Activated CD4-positive, alpha-beta T cell treated with anti-CD3 and anti-CD28 coated beads for 24 hours (primary cell): ENCODE measurements at places on chromosomes 6 and 20.

GRCh38 chr6:157059781-157060180 is 263.5 kb downstream of the TMEM242 start:
- DNase-seq, result no peak

GRCh38 chr6:84150705-84151104 is 76.7 kb downstream of the CEP162 start:
- no peak for DNase-seq

DNA sequence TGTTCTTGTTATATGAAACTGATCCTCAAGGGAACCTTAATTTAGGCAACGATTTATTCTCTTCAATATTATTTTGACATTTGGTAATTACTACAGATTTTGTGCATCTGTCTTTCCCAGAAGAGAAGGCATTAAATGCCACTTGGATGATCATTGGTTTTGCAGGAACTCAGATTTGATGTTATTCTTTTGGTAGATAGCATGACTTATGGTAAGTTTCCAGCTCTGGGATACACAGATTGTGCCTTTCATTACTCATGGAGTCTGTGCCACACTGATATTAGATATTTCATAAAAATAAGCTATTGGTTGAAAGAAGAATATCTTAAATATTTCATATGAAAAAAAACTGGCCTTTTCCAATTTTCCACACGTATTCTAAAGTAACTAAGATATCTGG is 120.1 kb downstream of the AIG1 start:
- no peak for DNase-seq

- no peak for DNase-seq
These were observed 4.5 kb upstream of the PXMP4 start for GRCh38 chr20:33724439-33725094.

GRCh38 chr6:89596056-89596455 is 42.5 kb downstream of the LYRM2 start:
- no peak for DNase-seq

DNA sequence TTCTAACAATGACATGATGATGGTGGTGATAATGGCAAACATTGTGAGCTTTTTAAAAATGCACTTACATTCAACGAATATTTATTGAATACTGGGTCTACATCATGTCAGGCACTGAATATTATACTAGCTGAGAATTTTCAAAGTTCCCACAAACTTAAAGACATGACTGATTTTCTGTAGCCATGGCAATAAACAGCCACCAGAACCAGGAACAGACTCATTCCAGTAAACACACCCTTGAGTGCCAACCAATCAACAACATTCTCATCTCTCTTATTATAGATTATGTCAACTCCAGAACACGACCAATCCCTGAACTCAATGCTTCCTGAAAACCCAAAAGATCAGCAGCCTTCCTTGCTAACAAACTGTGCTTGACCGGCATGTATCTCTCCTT is 212.4 kb upstream of the RUNX2 start:
- DNase-seq, result no peak

GRCh38 chr6:51213811-51214210 is 395.1 kb downstream of the TFAP2B start:
- DNase-seq, result no peak

DNA sequence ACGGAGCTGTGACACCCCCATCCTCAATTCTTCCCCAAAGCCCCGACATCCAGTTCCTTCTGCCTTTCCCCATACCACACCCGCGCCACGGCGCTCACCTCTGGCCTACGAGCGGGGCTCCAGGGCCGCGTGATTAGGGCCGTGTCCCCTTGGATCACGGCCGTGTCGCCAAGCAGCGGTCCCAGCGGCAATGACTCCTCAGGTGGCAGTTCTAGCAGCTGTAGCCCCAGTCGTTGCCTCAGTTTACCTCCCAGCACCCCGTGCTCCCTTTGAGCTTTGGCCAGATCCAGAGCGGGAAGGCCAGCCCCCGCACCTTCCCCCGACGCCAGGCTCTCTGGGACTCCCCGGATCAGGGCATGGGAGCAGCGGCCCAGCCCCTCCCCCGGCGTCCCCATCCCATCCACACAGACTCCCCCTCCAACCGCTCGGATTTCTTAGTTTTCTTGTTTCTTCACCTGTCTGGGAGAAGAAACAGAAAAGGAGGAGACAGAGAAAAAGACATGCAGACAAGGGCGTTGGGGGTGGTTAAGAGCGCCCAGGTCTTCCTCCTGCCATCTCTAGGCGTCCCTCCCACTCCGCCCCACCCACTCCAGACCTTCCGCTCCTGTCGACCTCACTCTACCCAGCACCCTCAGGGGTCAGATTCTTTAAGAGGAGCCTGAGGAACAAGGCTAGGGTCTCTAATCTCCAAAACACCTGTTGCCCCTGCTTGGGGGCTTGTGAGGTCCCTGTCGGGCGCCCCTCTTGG is at the start of gene DDAH2:
Gene DDAH2, minus strand, starts transcription at position 533 of the 748 bp plus-strand sequence. Its CDS starts 138 bp downstream, at position 395.
- DNase-seq, result no peak

- peak; percentile 18 for DNase-seq
These were observed 87.7 kb downstream of the THEMIS start for GRCh38 chr6:127812985-127813698.

GRCh38 chr6:113777601-113778000 is 79.5 kb upstream of the MARCKS start:
- DNase-seq, result no peak

GRCh38 chr20:8640461-8640860 is 428.4 kb upstream of the PLCB4 start:
- no peak for DNase-seq

DNA sequence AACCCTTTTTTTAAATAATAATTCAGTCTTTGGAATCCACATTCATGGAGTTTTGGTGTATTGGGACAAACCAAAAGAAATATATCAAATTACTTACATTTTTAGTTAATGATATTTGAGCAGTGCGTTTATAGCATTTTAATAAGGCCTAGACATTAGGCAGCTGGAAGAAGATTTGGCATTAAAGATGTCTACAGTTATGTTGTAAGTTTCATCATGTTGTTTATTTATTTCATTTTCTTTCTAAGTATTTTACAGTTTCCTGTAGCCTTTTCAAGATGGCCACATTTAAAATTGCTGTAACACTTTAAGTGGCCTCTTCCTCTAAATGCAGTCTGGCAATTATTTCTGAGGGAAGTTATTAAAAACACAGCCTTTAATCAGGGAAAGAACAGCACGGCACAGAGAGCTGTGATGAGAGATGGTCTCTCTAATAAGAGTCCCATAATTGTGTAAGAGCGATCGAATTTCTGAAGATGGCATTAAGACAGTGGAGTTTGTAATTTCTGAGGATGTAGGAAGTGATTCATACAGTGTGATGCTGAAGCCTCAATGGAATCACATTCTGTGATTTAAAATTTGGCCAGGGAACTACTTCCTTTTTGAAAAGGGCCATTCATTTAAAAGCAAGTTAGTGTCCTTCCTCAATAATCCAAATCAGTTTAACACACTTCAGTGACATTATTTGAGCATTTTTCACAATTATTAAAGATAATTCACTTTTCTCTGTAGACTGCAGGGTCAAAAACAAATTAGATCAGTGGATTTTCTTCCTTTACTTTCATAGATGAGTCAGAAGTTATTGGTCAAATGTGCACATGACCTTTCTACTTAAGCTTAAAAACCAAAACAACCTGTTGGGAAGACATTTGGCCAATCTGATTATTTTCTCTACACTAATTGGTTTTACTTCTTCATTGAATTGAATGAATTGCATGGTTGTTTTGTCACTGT is 52.4 kb upstream of the EDN3 start:
- no peak for DNase-seq

DNA sequence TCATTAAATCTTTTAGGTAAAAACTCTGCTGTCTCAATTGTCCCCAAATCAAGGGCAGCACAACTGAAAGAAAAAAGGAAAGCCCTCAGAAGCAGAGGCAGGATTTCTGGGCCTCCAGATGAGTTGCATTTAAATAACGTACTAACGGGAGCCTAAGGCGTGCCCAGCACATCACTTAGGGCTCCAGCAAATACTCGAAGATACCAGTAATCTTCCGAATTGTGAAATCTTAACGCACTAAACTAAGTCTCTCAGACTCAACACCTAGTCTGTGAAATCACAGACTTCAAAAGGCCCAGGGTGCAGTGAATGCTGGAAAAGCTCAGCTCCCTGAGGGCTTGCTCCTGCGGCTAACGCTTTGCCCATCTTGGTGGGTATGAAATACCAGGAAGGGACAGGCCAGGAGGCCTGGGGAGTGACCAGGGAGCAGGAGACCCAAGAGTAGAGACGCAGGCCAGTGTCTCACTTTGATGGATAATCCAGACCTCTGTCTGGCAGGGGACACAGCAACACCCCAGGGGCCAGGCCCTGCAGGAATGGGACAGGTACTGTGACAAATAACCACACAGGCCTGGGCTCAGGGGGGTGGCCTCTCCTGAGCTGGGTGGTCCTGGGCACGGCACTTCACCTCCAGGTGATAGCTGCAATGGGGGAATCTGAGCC is 36.4 kb downstream of the RRBP1 start:
- DNase-seq, result no peak

- no peak for DNase-seq
These were observed 52.2 kb upstream of the NNAT start for GRCh38 chr20:37468886-37469285.

DNA sequence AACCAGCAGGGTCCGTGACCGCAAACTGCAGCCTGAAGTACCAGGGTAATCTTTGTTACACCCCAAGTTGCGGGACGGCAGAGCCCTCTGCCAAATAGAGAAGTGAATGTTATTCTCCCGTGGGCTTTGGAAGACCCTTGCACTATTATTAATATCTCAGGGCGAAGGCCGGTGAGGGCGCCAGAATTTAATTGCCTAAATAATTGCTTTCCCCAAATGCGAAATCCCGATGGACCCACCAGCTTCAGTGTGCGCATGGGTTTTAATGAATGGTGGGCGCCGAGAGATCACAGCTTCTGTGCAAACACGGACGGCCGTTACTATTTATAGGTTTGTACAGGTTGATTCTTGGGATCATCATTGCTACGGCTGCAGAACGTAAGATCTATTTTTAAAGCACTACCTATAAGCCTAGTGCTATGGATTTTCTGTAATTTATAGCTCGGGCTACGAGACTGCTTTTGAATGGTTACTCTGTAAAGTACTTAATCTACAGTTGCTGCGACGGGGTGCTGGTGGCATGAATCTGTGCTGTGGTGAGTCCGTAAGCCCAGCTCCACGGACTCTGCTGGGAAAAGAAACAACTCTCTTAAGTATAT is 15.2 kb upstream of the PHACTR3 start:
- DNase-seq, result no peak

DNA sequence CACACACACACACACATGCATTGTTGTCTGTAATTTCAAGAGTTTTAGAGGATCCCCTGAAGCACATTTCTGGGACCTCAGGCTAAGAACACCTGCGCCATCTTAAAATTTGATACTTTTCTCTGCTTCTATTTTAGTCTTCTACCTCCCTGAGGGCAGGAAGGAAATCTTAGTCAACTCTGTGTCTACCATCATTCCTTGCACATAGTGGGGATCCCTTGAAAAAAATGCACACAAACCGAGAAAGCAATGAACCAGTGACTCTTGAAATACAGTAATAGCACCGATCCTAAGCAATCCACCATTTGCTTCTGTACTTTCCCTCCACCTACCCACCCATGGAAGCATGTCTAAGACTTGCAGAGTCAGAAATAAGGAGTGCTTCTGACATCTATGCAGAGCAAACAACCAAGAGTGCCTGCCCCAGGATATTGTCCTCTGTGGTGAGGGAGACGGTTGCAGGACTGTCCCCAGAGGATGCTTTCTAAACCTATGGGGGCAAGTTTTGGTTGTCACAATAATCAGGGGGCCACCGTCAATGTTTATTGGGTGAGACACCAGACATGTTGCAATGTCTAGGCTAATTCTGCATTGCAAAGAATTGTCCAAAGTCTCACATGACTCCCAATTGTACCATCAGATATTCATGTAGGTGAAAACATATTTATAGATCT is 208.0 kb upstream of the TAB2 start:
- DNase-seq, result no peak

- DNase-seq, result no peak
These were observed 23.5 kb downstream of the NOL7 start for GRCh38 chr6:13638626-13639025.

DNA sequence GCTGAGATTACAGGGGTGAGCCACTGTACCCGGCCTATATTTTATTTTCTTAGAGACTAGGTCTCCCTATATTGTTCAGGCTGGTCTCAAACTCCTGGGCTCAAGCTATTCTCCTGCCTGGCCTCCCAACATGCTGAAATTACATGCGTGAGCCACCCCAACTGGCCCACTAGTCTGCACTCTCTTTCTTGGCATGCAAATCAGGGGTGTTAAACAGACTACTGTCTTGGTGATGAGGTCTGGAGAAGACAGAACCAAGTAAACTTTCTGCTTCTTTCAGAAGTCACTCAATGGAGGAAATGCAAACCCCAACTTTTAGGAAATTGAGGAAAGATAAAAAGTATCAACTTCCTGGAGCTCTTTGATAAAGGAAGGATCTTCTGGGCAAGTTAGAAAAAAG is 8.0 kb upstream of the TUBB2B start:
- no peak for DNase-seq

DNA sequence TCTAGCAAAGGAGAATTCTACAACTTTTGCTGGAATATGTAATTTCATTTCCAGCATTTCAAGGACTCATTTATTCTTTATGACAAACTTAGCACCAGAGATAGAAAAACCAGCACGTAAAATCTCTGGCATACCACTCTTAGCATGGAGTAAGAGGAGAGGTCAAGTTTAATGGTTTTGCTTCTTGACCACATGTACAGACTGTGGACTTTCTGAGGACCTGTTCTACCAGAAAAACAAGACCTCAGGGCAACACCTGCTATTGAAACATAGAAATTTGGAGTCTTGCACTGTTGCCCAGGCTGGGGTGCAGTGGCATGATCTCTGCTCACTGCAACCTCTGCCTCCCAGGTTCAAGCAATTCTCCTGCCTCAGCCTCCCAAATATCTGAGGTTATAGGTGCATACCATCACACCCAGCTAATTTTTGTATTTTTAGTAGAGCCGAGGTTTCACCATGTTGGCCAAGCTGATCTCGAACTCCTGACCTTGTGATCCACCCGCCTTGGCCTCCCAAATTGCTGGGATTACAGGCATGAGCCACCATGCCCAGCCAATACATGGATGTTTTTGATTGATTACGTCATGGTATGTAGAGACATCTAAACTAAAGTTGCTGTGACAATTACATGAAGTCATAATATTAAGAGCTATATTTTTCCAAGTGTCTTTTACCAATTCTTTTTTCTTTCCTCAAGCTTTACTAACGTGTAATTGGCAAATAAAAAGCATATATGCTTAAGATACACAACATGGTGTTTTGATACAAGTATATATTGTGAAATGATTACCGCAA is 36.1 kb downstream of the CRYBG1 start:
- no peak for DNase-seq

- no peak for DNase-seq
These were observed 58.2 kb upstream of the QKI start for GRCh38 chr6:163356324-163356723.

DNA sequence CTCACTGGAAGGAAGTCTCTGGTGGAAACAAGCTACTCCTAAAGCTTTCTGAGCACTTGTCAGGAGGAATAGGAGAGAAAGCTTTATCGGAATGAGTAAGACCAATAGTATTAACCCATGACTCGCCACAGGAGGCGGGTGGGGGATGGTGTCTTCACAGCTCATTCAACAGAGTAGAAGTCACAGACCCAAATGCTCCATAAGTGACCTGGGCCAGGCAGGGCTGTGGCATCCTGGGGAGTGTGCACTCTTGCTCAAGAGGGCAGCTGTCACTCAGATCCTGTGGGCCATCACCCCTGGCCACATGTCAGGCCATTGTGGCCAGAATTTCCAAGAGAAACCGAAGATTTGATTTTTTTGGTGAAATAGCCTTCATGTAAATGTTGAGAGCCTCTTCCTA is 116.0 kb downstream of the SYCP2 start:
- no peak for DNase-seq
